T-helper 1 cell (primary cell): ENCODE measurements at places on chromosomes 5 and 9.

- DNase-seq, result no peak
These were observed 828.9 kb downstream of the TLR4 start for GRCh38 chr9:118533101-118533500.

- no peak for DNase-seq
These were observed 16.7 kb downstream of the CXXC5 start for GRCh38 chr5:139664727-139665351.

GRCh38 chr5:170257370-170257769 lies 24.6 kb downstream of the C5orf58 start:
- DNase-seq, result no peak

GRCh38 chr5:102048940-102049339 lies 247.1 kb downstream of the SLCO4C1 start:
- DNase-seq, result no peak

GRCh38 chr9:14275331-14275730 lies 38.6 kb downstream of the NFIB start:
- no peak for DNase-seq

DNA sequence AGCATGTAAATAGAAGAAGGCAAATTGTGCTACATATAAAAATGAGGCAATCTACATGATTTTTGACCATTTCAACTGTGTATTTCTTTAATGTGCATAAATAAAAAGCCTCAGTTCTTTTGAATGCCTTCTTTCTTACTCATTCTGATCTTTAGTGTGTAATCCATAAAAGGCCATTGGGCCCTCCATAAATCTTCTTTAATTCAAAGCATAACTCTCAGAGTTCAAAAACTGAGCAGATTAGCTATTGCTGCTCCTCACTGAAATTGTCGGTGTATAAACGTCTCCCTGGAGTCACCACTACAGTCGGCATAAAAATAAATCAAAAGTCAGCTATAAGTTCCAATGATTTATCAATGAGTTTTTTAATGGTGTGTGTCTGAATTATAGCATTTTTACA lies 45.3 kb upstream of the ADAMTSL1 start:
- DNase-seq, result no peak

DNA sequence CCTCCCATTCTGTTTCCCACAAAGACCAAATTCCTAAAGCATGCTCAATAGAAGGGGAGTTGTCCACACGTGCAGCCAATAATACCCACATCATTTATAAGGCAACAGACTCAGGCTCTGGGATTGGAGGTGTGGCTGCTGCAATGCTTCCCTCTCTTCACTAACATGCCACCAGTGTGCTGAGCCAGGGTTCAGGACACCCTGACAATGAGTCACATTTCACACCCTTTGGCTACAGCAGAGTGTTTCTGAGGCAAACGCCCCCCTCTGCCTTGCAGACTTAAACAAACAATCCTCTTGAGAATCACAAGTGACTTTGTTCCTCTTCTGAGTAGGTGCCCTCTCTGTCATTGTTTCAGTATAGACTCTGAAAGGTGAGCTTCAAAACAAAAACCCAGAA lies 189.3 kb upstream of the TLE4 start:
- no peak for DNase-seq

GRCh38 chr9:33817327-33818166 lies 587 bp downstream of the UBE2R2 start:
- DNase-seq, result peak; percentile 32

DNA sequence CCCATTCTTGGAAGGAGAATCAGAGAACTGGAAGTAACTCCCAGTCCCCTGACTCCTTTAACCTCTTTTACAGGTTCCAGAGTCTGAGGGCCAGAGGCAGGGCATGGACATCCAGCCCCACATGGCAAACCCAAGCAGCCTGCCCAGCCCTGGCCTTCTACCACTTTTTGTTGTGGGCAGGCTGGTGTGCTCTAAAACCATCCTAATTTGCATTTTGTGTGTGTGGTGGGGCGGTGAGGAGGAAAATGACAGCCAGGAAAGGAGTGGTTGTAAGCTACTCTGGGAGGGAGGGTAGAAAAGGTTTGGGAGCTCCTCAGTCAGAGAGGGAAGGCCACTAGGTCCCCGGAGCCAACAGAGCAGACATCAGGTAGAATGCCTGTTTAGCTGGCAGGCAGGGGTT lies 90.6 kb downstream of the PSD2 start:
- DNase-seq, result no peak

DNA sequence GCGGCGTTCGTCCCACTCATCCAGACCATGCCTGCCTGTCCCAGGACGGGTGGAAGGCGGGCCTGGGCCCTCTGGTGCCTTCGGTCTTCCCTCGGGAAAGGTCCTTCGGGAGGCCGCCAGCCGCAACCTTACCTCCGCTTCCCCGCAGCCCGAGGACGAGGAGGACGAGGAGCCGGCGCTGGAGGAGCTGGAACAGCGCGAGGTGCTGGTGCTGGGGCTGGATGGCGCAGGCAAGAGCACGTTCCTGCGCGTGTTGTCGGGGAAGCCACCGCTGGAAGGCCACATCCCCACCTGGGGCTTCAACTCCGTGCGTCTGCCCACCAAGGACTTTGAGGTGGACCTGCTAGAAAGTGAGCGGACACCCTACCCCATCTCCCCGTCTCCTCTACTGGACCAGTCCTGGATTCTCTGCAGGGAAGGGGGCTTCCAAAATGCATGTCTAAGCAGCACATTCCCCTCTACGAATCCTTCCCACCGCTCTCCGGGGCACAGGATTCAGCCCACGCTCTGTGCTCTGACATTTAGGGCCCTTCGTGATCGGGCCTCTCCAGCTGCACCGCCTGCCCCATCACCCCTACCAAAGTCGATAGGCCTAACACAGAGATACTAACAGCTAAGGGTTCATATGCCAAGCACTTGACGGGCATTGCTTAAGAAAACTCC lies 1.1 kb downstream of the ARL10 start:
- no peak for DNase-seq

DNA sequence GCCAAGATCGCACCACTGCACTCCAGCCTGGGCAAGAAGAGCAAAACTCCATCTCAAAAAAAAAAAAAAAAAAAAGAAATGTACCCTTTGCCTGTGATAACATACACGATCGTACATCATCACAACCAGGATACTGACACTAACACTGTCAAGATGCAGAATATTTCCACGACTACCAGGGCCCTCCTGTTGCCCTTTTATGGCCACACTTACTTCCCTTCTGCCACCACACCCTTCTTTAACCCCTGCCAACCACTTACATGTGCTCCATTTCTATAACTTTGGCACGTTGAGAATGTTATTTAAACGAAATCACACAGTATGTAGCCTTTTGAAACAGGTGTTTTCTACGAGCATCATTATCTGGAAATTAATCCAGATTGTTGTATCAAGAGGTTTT lies 69.0 kb upstream of the OTULINL start:
- DNase-seq, result no peak

DNA sequence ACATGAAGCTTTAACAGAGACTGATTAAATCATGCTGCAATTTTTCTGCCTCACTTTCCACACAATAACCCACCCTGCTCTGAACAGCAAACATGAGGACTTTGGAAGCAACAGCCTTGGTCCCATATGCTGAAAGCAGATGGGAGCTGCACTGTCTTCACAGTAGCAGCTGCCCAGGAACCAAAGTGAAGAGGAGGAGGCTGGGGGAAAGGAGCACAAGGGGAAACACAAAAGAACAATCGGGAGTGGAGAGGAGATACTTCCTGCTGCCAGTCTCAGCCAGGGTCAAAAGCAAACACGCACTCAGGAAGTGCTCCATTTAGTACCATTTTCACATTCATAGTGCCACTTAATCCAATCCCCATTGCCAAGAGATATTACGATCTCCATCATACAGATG lies 183.3 kb upstream of the PUM3 start:
- DNase-seq, result no peak

- no peak for DNase-seq
These were observed 206.4 kb downstream of the NXNL2 start for GRCh38 chr9:88741335-88741734.

GRCh38 chr9:127937388-127938297 lies at the start of gene DPM2:
TSS of gene DPM2 (minus strand) at chr9:127937854. CDS start at chr9:127937820, 34 bp downstream.
- DNase-seq, result peak; percentile 77

DNA sequence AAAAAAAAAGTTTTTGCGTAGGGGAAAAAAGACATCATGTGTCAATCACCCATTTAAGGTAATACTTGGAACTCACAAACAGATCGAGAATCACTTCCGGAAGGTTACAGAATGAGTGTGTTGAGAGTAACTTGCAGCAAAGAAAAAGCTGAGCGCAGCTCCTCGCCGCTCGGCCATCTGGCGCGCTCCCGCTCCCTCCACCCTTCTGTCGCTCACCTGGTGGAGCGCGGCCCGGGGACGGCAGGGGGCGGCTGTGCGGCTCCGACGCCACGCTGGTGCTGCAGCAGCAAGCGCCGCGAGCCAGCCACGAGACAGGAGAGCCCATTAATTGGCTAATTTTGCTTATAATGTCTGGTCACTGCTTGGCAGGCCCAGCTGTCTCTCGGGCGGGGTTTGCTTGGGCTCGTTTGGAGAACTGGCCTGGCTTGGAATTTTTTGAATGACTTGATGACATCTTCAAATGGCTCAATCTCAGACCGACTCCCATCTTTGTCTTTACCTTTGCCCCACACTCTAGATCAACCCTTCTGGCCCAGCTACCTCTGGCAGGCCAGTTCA lies 601.8 kb downstream of the CCDC171 start:
- peak; percentile 41 for DNase-seq

- DNase-seq, result no peak
These were observed 463.2 kb upstream of the ZNF608 start for GRCh38 chr5:125209650-125210049.

- no peak for DNase-seq
These were observed 47.7 kb downstream of the CAMK4 start for GRCh38 chr5:111271885-111272284.

- no peak for DNase-seq
These were observed 123.3 kb upstream of the ERCC6L2 start for GRCh38 chr9:95752129-95752731.

- DNase-seq, result no peak
These were observed 33.4 kb upstream of the POMT1 start for GRCh38 chr9:131469356-131469755.

DNA sequence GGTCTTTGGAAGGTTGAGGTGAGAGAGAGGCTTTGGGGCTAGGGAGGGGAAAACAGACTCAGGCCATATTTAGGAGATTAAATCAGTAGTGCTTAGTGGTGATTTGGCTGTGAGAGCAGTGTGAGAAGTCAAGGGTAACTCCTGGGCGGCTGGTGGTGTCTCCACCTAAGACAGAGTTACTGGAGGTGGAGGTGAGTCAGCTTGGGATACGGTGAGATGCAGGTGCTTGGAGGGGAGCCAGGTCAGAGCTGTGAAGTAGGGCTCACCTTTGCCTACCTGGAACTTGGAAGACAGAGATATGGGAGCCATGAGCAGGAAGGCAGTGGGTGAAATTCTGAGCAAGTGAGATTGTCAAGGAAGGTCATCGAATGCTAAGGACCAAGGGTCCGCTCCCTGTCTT lies 24.5 kb downstream of the RGS3 start:
- DNase-seq, result no peak
